ENCODE measurements at places on chromosomes 3 and 15.

DNA sequence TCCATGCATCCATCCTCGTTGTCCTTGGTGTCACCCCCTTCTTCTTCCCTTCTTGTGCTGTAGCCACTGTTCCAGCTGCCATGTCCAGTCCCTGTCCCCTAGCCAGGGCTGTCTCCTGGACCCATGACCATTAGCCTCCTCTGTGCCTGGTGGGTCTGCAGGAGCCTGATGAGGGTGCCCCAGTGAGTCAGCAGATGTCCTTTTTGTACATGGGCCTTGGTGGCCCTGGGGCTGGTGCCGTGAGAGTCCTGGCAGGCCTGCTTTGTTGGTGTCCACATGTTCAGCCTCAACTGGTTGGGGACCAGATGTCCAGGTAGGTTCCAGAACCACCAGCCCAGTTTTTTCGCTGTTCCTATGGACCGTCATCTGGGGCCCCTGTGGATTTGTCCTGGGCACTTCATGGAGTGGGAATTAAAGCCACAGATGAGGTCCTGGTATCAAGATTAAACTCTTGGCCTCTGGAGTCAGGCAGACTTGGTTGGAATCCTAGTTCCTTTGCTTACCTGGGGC lies 66.1 kb downstream of the FBLN2 start:
- DNase-seq: no peak

- peak; percentile 19 for DNase-seq
Measured at GRCh38 chr3:197305854-197306253, 7.4 kb upstream of the DLG1 start.

- no peak for DNase-seq
Measured at GRCh38 chr3:127027061-127027735, 44.3 kb downstream of the PLXNA1 start.

GRCh38 chr3:198113206-198114053 lies 153.4 kb downstream of the LMLN start:
- no peak for DNase-seq

GRCh38 chr15:70072479-70072878 lies 25.2 kb downstream of the TLE3 start:
- no peak for DNase-seq

DNA sequence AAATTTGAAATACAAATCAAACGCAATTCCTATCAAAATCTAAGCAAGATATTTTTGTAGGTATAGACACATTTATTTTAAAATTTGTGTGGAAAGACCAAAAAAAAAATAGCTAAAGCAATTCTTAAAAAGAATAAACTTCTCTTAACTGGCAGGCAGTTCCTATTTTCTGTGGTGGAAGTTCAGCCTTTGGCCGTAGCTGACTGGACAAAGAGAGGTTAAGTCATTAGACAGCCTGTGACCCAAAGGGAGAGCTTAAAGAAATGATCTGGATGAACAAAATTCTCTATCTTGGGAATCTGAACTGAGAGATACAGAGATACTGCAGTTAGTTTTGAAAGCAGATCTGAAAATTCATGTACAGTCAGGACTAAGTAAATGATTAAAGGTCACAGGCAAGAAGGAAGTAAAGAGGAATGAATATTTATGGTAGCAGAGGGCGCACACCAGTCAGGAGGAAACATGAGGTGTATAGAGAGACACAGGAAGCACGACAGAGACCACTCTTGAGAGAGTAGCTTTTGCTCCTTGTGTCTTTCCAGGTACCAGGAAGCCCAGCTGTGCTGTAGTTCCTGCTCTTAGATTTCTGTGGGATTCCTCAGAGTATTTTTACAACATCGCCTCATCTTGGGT lies 57.5 kb downstream of the TPRG1 start:
- peak; percentile 6 for DNase-seq

GRCh38 chr3:160112481-160112880 lies 112.7 kb upstream of the C3orf80 start:
- no peak for DNase-seq

GRCh38 chr15:90044916-90045371 lies 43.8 kb downstream of the ZNF710 start:
- no peak for DNase-seq

- no peak for DNase-seq
Measured at GRCh38 chr3:183272791-183273190, 19.7 kb downstream of the B3GNT5 start.

DNA sequence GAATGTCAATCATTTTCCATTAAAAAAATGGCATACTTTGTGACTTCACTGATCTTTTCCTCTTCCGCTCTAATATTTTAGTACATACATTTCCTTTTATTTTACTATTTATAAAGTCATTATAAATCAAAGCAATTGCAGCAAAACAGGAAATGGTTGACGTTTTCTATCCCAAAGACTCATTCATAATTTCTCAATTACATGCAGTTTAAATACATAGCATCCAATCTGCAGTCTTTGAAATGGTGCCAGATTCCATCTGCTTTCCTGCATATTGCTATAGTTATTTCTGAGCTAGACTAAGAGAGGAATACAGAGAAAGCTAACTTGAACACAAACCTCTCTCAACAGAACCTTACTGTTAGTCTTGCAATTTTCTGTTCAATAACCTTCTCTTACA lies 179.8 kb downstream of the ZPLD1 start:
- no peak for DNase-seq

DNA sequence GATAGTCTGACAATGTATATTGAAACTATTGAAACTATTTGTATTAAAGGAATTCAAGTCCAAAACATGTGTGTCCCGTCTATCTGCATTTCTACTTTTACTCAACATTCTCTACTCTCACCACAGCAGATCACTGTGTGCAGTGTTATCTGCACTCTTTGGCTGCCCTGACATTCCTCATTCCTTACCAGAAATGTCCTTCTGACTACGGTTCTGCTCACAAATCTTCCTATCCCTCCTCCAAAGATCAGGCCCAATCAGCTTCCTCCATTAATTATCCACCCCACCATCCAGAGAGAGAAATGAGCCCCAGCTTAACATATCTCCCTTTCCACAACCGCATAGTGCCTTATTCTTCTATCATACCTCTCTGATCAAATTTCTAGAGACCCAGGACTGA lies 94.7 kb downstream of the TBL1XR1 start:
- no peak for DNase-seq

DNA sequence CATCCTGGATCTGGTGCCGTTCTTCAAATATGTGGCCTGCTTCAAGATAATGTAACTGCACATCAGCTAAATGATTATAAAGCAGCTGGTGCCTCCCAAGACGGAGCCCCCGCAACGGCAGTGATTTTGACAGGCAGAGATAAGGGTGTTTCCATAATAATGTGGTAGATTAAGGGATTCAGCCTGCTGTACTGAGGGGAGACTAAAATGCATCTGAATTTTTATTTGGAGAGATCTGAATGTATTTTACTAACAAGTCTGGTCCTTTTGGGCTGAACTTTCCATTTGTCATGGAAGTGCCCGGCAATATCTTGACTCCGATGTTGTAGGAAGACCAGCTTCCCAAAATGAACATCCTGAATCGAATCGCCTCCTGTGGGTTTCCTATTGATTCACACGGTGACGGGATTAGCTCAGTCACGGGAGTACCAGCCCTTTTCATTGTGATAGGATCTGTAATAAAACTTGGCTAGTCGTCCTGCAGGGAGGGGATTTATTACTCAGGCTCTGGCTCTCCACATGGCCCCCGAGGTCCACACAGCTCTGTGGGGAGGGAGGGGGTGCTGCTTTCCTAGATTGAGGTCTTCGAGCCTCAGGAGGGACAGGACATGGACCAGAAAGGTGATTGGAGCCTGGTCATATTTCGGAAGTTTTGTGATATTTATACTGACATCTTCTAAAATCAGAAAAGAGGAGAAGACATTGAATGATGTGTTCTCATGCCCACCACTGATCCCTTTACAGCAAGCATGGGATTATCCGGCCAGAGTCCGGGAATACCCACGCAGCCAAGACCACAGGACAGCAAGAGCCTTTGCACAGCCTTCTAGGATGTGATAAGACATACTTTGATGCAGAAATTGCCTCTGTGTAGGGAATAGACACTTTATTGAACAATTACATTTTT lies 2.5 kb upstream of the PCSK6 start:
- no peak for DNase-seq

- no peak for DNase-seq
Measured at GRCh38 chr3:32817257-32817557, 590 bp upstream of the TRIM71 start.

GRCh38 chr3:129562803-129563202 lies 19.8 kb downstream of the H1-8 start:
- no peak for DNase-seq

GRCh38 chr3:156693166-156693565 lies 18.8 kb downstream of the TIPARP start:
- no peak for DNase-seq

- DNase-seq: no peak
Measured at GRCh38 chr3:22971497-22971896, 231.6 kb upstream of the UBE2E2 start.

- no peak for DNase-seq
Measured at GRCh38 chr3:85483986-85484385, 525.2 kb downstream of the CADM2 start.

DNA sequence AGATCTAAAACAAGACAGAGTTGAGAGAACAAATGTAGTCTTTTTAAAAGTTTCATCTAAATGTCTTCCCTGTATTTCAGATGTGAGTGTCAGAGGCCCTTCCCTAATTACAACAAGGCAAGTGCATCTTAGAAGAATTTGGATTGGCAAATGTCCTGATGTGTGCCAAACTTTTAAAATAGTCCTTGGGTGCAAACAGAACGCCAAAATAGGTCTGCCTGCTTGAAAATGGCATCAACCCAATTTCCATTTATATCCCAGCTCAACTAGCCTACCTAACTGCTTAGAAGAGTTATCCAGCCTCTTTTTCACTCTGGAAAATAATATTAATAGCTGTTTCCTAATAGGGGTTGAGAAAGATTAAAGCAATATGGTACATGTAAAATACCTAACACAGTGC lies 311.8 kb upstream of the ARRDC4 start:
- DNase-seq: no peak

All from GM19239 (cell line).